NCI-H187 (cell line): ENCODE measurements at places on chromosomes 4 and X.

- DNase-seq = no peak
Measured at GRCh38 chr4:16881151-16881884, 17.1 kb downstream of the LDB2 start.

- no peak for DNase-seq
Measured at GRCh38 chr4:688854-689681, at the start of gene SLC49A3. SLC49A3 (minus strand) TSS chr4:689151; CDS start chr4:689127, 24 bp downstream.

- DNase-seq = no peak
Measured at GRCh38 chr4:76279462-76279861, 27.1 kb upstream of the STBD1 start.

GRCh38 chr4:167842487-167842886 is 249.8 kb upstream of the ANXA10 start:
- DNase-seq = no peak

DNA sequence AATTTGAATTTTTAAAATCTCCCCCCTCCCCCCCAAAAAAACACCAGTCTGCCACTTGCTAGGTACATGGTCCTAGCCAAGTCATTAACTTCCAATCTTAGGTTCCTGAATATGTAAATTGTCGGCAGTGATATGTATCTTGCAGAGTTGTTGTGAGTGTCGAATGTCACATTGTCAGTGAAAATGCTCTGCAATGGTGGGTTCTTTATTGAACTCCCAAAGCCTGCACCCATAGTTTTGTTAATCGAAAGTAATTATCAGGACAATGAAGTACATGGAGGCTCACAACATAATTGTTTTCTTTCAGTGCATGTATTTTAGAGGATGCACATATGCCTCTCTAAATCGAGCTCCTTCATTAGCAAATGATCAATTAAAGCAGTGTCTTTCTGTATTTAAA is 185.6 kb upstream of the S100G start:
- no peak for DNase-seq

DNA sequence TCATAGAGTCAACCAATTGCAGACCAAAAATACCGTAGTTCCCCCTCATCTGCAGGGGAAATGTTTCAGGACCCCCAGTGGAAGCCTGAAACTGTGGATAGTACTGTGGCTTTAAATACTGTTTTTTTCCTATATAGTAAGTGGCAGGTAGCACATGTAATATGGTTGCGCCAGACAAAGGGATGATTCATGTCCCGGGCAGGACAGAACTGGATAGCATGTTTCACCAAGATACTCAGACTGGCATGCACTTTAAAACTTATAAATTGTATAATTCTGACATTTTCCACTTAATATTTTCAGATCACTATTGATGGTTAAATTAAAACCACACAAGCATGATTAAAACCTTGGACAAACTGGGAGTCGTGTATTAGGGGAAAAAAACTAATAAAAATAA is 276.3 kb upstream of the AGA start:
- no peak for DNase-seq

- no peak for DNase-seq
Measured at GRCh38 chr4:152468408-152468807, 67.5 kb downstream of the FBXW7 start.

- no peak for DNase-seq
Measured at GRCh38 chr4:75235359-75235951, 278.7 kb downstream of the RCHY1 start.

- no peak for DNase-seq
Measured at GRCh38 chrX:24925430-24925829, 90.3 kb downstream of the ARX start.

- DNase-seq = no peak
Measured at GRCh38 chrX:11757397-11757718, 679 bp upstream of the MSL3 start.

DNA sequence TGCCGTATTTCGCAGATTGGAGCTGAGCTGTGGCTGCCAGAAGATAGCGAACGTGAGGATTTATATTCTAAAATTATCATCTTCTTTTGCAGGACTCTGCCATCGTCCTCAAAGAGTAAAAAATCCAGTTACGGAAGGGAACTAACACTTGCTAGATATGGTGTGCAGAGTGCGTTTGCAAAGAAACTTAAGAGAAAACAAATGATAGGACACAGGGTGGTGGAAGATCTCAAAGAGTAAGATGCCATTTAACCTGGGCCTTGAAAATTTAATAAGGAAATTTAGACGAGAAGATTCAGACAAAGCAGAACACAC is 566 bp downstream of the LARP7 start:
- DNase-seq = no peak

DNA sequence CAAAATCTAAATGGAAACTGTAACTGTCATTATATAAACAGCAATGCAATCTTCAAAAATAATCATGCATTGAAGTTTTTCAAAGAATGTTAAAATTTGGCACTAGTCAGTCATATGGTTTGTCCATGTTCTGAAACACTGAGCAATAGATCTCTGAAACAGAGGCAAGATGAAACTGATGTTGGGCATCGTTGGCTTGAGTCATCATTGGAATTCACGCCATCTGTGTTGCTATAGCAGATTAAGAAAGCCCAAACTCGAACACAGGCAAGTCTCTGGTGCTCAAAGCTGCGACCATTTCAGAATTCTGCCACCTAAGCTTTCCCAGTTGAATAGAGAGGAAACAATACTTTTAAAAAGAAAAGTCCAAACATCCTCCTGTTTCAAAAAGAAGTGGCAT is 114.1 kb upstream of the PPARGC1A start:
- no peak for DNase-seq

DNA sequence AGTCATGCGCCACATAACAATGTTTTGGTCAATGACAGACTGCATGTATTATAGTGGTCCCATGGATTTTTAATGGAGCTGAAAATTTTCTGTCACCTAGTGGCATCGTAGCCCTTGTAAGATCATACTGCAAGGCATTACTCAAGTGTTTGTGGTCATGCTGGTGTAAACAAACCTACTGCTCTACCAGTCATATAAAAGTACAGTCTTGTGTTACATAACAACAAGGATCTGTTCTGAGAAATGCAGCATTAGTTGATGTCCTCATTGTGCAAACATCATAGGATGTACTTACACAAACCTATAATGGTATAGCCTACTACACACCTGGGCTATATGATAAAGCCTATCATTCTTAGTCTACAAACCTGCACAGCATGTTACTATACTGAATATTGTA is 34.6 kb downstream of the COX18 start:
- DNase-seq = no peak

- no peak for DNase-seq
Measured at GRCh38 chr4:121786221-121786620, 14.9 kb upstream of the EXOSC9 start.

GRCh38 chrX:139890991-139891700 is 41.7 kb downstream of the ATP11C start:
- DNase-seq = no peak

- no peak for DNase-seq
Measured at GRCh38 chrX:44945736-44946135, 72.7 kb downstream of the KDM6A start.

DNA sequence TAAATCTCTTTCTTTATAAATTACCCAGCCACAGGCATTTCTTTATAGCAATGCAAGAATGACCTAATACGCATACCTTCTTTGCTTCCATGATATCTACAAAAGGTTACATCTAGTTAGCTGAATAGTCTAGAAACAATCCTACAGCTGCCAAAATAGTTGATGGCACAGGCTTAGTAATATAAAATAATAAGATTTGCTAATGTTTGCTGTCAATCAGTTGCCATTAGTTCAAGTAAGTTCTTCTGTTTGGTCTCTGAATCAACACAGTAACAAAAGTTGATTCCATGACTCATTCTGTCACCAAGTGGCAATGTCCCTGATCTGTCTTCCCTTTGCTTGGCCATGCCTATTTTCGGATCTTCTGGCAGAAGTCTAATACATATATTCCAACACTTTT is 470.2 kb downstream of the SPRY1 start:
- no peak for DNase-seq

DNA sequence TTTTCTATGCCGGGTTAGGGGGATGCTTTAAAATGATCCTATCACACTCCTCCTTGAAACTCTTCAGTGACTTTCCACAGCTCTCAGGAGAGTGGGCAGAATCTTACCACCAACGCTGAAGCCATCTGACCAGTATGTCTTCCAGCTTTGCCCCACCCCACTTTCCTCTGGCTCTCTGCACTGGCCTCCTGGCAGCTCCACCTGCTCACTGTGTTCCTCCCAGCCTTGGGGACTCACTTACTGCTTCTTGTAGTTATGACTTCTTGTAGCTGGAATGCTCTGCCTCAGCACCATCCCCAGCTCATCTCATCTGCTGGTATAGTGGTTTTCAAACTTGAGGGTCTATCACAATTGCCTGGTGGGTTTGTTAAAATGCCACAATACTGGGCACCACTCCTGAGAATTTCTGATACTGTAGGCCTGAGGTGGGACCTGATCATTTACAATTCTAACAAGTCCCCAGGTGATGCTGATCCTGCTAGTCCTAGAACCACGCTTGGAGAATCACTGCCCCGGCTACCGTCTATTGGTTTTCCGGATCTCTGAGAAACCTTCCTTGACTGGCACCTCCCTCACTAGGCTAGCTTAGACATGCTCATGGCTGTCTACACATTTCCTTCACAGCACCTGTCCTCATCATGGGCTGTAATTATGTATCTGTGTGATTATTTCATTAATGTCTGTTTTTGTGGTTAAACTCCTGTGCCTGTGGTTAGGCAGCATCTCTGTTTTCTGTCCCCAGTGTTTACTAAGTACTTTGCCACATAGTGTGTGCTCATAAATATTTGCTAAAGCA is 152.2 kb downstream of the MGST2 start:
- no peak for DNase-seq

GRCh38 chrX:105975382-105975781 is 63.1 kb downstream of the SERPINA7 start:
- DNase-seq = no peak

DNA sequence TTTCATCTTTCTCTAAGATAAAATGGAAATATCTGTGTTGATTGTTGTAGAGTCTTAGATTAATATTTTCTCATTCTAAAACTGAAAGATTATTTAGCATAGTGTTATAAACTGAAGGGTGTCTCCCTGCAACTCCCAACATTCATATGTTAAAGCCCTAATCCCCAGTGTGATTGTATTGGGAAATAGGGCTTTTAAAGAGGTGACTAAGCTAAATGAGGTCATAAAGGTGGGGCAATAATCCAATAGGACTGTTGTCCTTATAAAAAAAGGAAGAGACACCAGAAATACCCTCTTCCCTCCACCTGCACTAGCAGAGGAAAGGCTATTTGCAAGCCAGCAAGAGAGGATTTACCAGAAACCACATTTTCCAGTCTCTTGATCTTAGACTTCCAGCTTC is 1626.4 kb downstream of the C4orf33 start:
- no peak for DNase-seq

DNA sequence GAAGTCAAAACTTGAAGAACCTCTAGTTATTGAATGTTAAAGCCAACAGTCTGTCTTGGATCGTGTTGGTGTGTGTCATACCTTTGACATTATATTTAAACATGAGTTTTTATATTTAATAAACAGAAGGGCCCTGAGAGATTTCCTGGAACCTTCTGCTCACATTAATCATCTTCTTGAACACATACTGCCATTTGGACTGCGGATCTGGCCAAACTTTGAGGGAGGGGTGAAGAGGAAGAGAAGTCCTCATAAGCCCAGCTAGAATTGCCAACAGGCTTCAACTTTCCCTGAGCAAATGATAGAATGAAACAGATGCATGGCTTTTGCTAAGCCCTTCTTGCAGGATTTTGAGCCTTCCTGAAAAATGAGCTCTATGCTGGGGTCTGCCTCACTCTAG is 27.4 kb downstream of the CCKAR start:
- no peak for DNase-seq

DNA sequence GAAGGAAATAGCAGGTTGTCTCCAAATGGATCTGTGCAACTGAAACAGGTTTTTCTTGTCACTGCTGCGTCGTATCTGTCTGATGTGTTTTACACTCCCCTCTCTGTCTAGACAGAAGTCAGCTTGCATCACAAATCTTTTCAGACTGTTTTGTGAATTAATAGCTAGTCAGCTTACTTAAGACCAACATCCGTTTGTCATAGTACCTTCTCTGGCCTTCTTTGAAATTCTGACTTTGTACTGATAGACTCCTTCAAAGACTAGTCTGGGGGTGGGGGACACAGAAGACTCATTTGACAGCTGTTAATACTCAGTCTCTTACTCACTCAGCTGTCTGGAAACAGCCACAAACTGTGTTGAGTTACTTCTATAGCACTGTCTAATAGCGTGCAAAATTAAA is 197.8 kb downstream of the PALLD start:
- no peak for DNase-seq

- DNase-seq = no peak
Measured at GRCh38 chrX:45769761-45770582, 569.3 kb upstream of the DIPK2B start.

GRCh38 chr4:53813998-53814397 is 222.7 kb upstream of the LNX1 start:
- no peak for DNase-seq

GRCh38 chrX:1500701-1501624 is 36.0 kb downstream of the P2RY8 start:
- no peak for DNase-seq

DNA sequence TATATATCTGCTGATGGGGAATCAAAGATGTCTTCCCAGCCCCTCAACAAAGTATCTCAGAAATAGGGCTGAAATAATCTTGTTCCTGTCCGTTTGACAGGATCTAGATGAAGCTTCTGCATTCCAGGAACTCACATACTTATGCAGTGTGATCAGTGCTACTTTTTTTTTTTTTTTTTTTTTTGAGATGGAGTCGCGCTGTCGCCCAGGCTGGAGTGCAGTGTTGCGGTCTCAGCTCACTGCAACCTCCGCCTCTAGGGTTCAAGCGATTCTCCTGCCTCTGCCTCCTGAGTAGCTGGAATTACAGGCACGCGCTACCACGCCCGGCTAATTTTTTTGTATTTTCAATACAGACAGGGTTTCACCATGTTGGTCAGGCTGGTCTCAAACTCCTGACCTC is 36.4 kb downstream of the DHX15 start:
- no peak for DNase-seq

DNA sequence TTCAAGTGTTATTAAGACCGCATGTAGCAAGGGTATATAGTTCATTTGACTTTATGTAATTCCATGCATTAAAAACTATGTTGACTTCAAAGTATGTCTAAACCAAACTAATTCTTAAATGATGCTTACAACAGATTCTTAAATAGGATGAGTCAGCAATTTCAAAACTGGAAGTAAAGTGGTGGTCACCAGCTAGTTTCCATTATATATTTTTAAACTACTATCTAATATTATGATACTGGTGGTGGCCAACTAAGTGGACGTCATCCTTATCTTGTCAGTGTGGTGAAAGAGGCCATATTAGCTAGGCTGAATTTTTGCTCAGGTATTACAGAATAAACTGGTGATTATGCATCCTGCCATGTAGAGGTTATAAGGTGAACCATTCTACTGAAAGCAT is 1.2 kb downstream of the IL15 start:
- no peak for DNase-seq
